ENCODE measurements at places on chromosomes 6 and 20.

DNA sequence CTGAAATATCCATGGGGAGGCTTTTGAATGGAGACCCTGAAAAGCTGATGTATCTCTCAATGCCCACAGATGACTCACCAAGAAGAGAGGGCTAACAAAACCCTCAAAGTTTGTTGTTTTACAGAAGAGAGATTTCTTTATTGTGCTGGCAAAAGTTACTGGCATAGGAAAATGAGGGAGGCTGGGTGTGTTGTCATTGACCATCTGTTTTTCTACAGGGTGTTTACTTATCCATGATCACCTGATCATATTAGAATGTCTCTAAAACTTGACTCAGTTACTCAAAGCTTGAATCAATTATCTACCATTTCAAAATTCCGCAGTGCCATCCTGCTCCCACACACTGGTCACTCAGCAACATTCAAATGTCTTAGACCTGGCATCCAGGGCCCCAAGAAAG is 9.8 kb downstream of the NCOA6 start:
- DNase-seq = no peak

- DNase-seq = no peak
Measured at GRCh38 chr6:39553860-39554802, 171.1 kb downstream of the KIF6 start.

GRCh38 chr20:35434085-35435005 is 3.7 kb downstream of the GDF5 start:
- no peak for DNase-seq

DNA sequence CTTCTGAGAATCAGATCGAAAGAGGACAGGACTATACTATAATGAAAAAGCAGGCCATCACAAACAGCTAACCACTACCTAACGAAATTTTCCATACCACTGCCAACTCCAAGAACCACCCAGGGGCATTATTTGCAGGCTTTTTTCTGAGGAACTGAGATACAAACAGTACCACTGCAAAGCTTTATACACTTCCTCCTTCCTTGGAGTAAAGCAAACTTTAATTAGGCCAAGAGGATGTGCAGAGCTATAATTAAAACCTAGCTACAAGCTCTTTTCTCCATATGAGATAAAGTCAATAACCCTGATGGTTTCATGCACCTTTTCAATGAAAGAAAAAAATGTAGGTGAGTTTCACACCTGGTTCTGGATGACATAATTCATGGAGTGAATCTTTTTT is 68.5 kb downstream of the ELOVL5 start:
- DNase-seq = no peak

- DNase-seq = no peak
Measured at GRCh38 chr6:87139236-87139635, 16.1 kb upstream of the ZNF292 start.

GRCh38 chr6:22699151-22699550 is 129.8 kb downstream of the HDGFL1 start:
- DNase-seq = no peak

- no peak for DNase-seq
Measured at GRCh38 chr6:18309046-18309445, 44.7 kb upstream of the DEK start.

- no peak for DNase-seq
Measured at GRCh38 chr6:133973109-133973971, 20.3 kb downstream of the TBPL1 start.

DNA sequence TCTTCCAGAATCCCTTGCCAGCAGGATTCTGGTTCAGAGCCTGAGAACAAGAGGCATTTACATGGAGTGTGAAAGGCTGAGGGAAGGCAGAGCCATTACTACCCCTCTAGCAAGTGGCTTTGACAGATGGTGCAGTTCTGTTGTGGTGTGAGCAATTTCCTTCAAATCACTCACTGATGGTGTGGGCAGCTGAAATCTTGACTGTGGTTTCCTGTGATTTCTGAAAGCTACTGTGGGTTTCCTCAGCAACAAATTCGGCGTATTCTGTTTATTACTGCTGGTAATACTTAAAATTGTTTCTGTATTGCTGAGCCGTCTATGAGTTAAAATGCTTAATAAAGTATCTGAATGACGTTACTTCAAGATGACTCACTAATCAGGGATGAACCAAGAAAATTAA is 181.5 kb upstream of the TCF21 start:
- DNase-seq = peak; percentile 50

- no peak for DNase-seq
Measured at GRCh38 chr20:57595041-57596030, 24.9 kb downstream of the ZBP1 start.

DNA sequence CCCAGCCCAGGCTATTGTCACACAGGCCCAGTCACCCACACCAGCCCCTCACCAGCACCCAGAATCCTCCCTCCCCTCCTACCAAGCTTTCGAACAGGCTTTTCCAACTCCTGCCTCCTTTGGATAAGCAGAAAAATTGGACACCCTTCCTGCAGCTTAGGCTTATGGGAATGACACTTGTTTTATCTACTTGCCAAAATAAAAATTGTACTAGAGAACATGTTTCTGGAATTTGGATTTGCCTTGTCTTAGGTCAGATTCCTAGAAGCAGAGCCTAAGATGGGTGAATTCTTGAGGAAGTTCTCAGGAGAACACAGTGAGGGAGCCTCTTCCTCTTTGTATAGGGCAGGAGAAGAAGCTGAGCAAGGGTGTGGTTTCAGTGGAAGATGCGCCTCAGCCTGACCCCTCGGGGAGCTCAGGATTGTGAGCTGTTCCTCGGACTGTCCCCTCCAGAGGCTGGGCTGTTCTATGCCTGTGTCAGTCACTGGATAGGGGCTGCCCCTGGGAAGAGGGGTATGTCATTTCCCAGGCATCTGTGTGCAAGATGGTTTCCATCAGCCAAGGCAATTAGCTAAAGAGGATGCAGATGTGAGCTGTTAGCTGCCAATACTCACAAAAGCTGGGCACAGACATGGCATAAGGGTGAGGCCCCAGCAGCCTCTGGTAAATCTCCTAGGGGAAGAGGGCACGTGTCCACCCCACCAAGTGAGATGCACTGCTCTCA is 33.9 kb downstream of the ITPR3 start:
- no peak for DNase-seq

DNA sequence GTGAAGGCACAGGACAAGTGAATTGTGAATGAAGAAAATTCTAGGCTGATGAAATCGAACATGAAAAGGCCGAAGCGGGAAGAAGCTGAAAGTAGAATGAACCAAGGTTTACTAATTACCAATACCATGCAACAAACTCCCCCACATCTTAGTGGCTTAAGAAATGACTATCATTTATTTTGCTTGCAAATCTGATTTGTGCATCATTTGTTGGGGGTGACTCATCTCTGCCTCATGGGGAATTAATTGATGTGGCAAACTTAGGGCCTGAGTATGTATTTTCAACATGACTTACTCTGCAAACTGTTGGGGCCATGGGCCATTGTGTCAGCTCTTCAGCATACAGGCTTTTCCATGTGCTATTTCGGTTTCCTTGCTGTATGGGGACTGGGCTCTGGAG is 26.8 kb downstream of the PPP1R14C start:
- peak; percentile 42 for DNase-seq

DNA sequence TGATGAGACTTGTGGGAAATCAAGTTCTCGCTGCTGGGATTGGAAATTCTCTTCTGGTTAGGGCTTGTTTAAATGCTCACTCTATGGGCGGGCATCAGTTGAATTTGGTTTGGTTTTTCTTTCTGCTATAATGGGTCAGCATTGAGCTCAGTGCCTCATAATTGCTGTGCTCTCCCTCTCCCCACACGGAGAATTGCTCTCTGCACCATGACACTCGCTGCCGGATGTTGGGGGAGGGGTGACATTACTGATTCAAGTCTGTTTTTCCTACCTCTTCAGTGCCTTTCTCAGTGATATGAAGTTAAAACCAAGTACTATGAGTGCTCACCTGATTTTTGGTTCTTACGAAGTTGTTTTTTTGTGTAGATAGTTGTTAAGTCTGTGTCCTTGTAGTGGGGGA is 599.6 kb downstream of the EPM2A start:
- no peak for DNase-seq

DNA sequence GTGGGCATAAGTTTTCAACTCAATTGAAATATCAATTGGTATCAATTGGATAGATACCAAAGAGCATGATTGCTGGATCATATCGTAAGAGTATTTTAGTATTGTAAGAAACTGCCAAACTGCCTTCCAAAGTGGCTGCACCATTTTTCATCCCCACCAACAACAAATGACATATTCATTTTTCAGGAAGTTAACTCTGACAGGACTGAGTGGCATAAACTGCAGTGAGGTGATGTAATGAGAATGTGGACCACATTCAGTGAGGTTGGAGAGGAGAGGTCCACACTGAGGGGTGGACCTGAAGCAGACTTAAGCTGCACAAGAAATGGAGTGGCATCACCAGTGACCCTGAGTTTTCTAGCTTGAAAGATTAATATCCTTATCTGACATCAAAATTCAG is 11.6 kb upstream of the CALHM6 start:
- no peak for DNase-seq

- DNase-seq = no peak
Measured at GRCh38 chr20:9286501-9287461, 217.9 kb downstream of the PLCB4 start.

DNA sequence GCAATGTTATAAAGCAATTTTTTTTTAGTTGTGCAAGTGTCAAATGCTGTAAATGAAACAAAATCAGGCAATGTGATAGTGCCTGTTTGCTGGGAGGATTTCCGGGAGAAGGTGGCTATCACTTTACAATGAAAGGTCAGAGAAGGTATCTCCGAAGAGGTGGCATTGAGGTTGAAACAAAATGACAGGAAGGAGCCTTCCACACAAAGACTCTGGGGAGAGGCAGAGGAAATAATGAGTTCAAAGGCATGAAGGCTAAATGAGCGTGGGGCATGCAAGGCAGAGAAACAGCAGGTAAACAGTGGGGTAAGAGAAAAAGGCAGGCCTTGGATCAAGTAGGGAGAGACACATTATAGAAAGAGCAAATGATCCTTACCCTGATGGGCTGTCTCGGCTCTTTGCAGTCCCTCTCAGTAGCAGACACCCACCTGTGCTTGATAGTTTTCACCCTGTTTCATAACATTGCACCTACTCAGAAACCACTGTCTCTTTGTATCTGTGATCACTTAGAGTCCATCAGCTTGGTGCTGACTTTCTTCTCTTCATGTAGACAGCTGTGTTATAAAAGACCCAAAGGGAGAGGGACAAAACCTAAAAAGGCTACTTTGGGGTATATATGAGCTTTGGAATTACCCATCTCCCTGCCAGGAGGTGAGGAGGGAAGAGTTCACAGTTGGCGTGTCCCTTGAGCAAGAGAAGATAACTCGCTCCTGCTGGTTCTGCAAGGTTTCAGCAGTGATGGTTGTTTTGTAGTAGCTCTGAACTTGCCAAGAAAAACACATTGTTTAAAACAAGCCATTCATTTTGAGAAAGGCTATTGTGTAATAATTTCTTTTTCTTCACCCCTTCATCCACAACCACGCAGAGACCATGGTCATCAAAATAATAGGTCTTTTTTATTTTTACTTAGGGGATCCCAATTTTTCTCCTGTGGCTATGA is 22.3 kb downstream of the NRN1 start:
- no peak for DNase-seq

GRCh38 chr6:43123461-43124314 is 47.4 kb upstream of the SRF start:
- DNase-seq = no peak

- DNase-seq = peak; percentile 77
Measured at GRCh38 chr20:34579191-34579978, 20.9 kb downstream of the MAP1LC3A start.

DNA sequence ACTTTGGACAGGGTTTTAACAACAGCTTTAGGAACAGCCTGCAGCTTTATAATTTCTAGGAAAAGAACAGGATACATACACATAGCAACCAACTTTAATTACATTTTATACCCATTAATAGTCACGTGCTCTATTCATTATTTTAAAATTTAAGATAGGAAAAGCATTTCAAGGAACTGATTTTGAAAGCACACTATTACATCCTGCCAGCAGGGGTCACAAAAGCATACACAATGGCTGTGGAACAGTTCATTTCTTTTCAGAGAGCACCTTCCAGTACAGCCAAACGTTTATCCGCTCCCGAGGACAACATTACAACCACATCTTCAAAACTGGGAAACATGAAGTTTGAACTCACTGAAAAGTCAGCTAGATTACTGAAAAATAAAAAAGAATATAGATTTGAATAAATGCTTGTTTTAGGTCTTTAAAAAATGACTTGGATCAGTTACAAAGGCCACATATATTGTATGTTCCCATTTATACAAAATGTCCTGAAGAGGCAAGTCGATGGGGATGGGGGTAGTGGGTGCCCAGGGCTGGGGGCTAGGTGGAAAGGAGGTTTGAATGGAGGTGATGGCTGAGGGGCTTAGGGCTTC is 104.6 kb upstream of the EXOC2 start:
- DNase-seq = peak; percentile 70

- no peak for DNase-seq
Measured at GRCh38 chr6:127481111-127481510, 21.9 kb upstream of the KIAA0408 start.

DNA sequence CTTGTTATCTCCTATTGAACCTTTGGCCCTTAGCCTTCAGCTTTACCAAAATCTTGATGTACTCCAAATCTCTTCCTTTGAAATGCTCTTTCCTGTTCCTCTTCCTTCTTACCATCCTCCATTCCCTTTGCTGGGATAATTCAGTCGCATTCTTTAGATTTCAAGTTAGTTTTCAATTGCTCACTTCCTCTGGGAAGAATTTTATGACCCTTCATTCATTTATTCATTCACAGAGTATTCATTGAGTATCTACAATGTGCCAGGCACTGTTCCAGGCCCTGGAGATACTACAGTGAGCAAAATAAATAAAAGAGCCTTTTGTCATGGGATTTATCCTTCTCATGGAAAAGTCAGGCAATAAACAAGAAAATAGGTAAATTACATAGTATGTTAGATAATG is 548.2 kb upstream of the FLRT3 start:
- DNase-seq = no peak

DNA sequence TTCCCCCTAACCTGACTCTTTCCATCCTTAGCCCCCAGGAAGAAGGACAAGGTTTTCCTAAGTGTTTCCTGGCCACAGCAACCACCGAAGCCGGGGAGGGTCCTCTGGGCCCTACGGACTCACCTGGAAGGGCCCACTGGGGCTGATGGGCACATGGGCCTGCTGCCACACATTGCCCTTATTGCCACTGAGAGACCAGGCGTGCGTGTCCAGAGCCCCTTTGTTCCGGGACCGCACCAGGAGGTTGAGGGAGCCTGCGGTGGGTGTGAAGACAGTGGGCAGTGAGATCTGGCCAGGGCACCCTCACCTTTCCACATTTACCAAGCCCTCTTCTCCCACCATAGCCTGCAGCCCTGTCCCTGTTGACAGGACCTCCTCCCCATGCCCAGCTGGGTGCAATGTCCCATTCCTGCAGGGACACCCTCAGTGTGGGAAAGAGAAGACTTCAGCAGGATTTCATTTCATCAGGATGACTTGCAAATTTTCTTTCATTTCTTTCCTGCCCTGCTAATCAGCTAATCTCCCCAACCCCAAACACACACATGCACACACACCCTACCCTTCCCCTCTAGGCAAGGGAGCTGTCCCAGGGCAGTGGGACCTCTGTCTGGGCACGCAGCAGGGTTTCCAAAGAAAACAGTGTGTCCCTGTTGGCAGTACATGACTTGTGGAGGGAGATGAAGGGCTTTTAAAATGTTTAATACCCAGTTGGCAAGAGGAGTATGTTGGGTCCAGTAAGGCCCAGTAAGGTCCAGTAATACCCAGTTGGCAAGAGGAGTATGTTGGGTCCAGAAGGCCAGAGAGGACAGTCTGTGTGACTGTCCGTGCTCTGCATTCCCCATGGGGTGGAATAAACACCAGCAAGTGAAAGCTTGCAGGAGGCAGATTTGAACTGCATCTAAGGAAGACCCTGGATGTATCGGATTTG is 59.0 kb downstream of the MDGA1 start:
- no peak for DNase-seq

- no peak for DNase-seq
Measured at GRCh38 chr20:32763202-32764004, 1.2 kb downstream of the DNMT3B start.
